Calu3 (cell line): ENCODE measurements at places on chromosomes 12 and 14.
A peak's percentile ranks its signal among the peaks of the same experiment; 100 is the strongest.

DNA sequence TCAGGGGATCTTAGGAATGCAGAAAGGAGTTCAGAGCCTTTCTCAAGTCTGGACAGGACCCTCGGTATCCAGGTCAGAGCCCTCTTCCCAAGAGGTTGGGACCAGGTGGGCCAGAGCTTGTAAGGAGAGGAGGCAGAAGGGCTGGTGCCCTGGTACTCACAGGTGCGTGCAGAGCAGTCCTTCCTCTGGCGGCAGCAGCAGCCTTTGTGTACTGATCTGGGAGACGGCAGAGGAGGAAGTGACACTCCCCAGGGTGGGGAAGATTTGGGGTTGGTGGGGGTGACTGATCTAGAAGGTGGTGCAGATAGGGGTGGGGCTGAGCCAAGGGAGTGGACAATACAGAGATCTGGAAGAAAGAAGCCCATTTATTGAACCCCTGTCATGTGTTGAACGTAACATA lies at the start of gene ITGB7:
Gene ITGB7, minus strand, starts transcription at position 210 of the 400 bp plus-strand sequence. CDS start 6,808 bp downstream, outside the sequence.
- no peak for DNase-seq

DNA sequence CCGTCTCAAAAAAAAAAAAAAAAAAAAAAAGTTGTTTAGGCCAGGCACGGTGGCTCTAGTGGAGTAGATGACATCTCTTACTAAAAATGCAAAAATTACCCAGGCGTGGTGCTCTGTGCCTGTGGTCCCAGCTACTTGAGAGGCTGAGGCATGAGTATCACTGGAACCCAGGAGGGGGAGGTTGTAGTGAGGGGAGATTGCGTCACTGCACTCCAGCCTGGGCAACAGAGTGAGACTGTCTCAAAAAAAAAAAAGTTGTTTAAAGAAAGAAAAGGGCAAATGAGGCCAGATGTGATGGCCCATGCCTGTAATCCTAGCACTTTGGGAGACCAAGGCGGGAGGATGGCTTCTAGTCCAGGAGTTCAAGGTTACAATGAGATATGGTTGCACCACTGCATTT lies 36.6 kb upstream of the SPPL3 start:
- DNase-seq = no peak

DNA sequence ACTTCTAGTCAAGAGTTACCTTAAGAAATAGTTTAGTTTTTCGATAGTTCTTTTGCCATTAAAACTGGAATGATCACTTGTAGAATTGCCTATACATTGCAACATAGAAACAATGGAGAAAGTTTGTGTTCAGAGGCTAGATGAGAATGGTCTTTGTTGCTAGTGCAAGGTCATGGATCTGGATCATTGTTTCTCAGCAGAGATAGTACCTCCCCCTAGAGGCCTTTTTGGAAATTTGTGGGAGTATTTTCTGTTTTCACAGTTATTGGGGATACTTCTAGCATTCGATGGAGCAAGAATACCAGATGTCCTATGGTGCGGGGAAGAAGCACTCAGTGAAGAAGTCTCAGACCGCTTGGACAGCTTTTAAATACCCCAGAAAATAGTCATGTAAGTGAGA lies 138.8 kb upstream of the HMGA2 start:
- DNase-seq = peak; percentile 23

DNA sequence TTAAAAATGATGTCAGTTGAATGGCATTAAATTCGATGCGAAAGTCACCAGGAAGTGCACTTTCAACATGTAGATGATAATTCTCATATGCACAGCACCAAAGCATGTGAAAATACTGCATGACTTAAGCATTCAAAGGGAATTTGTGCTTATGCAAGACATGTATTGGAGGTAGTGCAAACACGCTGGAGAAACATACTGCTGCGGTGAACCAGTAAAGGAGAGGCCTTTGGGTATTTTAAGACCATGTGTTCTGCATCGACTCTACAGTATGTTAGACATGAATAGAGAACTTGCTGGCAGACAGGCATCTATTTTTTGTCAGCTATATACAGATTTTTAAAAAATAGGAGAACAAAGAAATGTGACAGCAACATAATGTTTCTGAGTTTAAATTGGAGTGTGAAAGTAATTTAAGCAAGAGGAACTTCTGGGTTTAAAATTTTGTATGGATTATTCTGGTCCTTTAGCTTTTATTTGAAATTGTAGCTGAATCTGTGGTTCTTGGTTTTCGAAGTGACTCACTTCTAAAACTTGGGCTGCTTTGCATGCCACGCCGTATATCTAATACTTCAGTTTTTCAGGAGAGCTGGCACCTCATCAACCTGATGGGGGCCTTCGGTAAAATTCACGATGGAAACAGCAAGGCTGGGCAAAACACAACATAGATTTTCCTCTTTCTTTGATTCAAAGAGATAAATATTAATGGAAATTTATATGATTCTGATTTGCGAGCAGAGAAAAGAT lies 408.7 kb downstream of the APAF1 start:
- DNase-seq = no peak

GRCh38 chr12:84397846-84398245 lies 514.8 kb downstream of the SLC6A15 start:
- no peak for DNase-seq

- DNase-seq = no peak
Measured at GRCh38 chr12:75658901-75659823, 147.8 kb upstream of the KRR1 start.

GRCh38 chr14:97642631-97643030 lies 845.4 kb downstream of the VRK1 start:
- no peak for DNase-seq

DNA sequence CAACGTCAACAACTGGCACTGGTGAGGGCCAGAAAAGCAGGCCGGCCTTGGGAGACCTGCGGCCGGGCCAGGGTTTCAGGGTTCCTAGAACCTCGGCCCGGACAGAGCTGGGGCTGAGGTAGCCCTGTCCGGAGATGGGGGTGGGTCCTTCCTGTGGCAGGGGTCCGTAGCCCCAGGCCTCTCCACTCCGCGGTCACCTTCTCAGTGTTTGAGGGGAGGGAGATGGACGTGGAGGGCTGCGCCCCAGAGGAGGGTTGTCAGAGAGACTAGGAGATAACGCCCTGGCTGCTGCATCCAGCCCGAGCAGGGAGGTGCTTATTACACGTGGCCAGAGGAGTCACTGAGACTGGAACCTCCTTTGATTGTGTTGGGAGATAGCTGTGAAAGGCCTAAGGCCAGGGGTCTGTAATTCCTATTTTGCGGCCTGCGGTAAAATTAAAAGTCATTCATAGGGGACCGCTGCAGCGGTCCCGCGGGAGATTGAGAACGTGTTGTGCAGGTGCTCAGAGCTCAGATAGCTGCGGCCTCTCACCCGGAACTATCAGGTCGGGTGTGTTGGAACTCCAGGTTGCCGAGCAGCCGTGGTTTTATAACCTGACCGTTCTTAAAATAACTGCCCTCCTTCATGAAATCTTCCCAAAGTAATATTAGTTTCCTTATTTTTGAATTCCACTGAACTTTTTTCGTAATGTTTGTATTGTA lies 507 bp downstream of the AHSA1 start:
- DNase-seq = peak; percentile 9

GRCh38 chr12:94725375-94726168 lies 75.2 kb upstream of the TMCC3 start:
- peak; percentile 40 for DNase-seq

DNA sequence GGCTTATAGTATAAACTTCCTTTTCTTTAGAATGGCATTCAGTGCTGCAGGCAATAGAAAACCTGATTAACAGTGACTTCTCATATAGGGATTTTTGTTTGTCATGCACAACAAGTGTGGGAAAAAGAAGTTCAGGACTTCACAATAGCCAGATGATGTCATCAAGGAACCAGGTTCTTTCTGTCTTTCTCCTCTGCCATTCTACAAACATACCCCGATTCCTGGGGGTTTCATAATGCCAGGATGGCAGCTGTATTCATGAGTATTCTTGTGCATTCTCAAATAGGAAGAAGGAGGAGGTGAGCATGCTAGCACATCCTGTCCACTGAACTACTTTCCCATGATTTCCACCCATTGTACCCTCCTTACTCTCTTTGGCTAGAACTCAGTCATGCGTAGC lies 182.7 kb upstream of the EEA1 start:
- DNase-seq = no peak

GRCh38 chr12:28896421-28896820 lies 252.7 kb upstream of the FAR2 start:
- no peak for DNase-seq

- DNase-seq = no peak
Measured at GRCh38 chr12:108479364-108480070, 35.6 kb upstream of the FICD start.

DNA sequence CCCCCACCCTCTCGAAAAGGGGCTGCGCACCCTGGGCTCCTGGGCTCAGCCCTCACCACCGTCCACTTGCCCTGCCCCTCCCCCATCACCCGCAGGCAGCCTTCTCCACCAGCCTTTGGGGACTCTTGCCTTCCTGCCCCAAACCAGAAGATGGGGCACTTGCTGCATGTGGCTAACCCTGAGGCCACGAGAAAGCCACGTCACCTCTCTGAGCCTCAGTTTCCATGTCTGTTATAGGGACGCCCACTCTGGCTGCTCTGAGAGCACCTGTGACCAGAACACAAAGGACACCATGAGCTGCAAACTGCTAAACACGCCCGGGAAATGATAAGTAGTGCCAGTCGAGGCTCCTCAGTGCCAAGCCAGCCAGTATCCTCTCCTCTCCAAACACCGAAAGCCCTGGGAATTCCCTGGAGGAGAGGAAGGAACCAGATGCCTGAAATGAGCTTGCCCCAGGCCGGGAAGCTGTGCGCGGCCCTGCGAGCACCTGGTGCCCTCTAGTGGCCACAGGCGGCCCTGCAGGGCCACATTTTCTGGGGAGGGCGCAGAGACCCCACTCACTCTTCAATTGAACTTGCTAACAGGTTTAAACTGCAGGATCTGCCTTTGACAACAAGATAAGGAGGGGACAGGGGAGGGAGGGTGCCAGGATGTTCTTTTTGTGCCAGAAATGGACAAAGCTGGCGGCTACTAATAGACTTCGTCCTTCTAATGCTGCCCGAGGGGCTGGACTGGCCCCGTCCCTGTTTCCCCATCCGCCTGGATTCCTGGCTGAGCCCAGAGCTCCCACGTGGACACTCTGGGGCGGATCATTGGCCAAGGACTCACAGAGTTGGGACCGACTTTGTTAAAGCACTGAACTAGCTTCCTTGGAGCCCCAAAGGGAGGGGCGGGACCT lies 10.2 kb upstream of the SERPINA9 start:
- peak; percentile 72 for DNase-seq

GRCh38 chr12:4997939-4998338 lies 45.7 kb upstream of the KCNA5 start:
- DNase-seq = no peak

- DNase-seq = no peak
Measured at GRCh38 chr12:130576371-130576816, 139.7 kb downstream of the RIMBP2 start.

DNA sequence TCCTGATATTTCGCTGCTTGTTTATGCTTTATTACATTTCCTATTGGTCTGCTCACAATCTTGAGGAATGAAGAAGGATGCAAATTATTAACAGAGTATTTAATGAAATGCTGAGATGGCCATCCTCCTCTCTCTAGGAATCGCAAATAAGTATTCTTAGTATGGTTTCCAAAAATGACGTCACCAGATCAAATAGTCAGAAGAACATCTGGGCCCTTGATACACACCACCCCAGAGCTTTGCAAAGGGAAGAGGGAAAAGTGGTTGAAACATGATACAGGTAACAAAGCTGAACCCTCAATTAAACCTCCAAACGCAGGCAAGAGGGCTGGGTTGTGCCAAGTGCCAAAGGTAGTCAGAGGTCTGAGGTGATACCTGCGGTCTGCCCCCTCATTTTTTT lies 107.3 kb downstream of the BCL11B start:
- no peak for DNase-seq

DNA sequence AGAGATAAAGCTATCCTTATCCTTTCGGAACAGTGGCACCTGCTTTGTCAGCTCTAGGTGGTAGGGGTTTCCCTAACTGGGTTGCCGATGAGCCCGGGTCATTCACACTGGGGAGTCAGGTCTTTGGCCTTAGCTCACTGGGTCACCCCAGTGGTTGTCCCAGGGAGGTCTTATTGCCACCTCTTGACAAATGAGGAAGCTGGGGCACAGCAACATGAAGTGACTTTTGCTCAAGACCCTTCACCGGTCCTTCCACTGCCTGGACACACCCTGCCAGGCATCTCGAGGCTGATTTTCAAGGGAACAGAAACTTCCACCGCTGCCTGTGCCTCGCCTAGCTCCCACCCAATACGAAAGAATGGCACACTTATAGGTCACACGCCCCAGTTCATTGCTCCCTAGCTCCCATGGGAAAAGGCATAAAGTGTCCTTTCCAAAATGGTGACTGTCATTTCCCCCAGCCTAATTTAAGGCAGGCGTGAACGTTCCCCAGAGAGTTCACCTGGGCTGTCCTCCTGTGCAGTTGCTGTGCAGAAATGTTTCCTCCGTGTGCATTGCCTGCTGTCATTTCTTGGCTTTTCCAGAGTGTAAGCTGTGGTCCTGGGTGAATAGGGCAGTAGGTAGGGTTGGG lies 156.1 kb upstream of the CCND2 start:
- no peak for DNase-seq

DNA sequence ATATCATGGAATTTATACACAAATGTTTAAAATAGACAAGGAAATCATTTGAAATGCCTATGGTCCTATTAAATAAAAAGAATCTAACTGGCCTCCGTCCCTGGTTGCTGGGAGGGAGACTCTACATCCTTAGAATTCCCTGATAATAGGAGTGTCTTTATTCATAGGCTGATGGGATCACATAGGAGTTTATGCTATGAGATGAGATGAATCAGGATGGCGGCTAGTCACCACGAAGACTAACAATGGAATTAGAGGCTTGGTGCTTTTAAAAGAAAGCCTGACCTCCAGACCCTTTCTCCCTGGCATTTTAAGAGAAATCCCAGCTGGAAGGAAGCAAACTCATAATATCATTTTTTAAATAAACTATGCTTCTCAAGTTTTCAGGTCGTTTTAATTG lies 69.7 kb downstream of the SEC23A start:
- no peak for DNase-seq

GRCh38 chr14:104865081-104865630 lies at the start of gene CEP170B:
CEP170B (plus strand) TSS chr14:104865268; CDS start chr14:104868451, 3,183 bp downstream.
- DNase-seq = peak; percentile 73

DNA sequence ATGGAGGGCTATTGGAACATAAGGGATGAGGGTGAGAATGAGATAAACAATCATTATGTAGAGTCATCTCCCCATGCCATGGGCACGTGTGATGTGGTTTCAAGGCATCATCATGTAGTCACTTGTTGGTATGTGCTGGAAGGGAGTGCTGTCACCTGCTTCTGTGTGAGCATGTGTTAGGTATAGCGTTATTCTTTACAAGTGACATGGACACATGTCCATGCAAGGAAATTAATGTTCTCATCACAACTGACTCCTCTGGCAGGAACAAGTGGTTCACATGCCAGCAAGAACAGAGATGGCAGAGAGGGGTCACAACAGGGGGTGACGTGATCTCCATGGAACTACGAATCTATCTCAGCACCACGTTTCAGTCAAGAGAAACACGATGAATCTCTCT lies 815.8 kb downstream of the BCL11B start:
- no peak for DNase-seq
